ENCODE measurements at places on chromosomes 3 and 15.
A peak's percentile ranks its signal among the peaks of the same experiment; 100 is the strongest.

DNA sequence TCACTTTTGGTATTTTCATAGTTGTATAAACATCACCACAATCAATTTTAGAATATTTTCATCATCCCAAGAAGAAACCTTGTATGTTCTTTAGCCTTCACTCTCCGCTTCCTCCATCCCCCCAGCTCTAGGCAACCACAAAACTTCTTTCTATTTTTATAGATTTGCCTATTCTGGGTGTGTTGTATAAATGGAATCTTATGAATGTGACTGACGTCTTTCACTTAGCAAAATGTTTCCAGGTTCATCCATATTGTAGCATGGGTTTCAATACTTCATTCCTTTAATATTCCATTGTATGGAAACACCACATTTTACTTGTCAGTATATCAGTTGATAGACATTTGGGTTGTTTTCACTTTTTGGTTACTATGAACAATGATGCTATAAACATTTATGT lies 335.8 kb upstream of the GOLIM4 start:
- no peak for DNase-seq

GRCh38 chr3:153160451-153161137 lies 1.4 kb upstream of the RAP2B start:
- DNase-seq = no peak

- peak; percentile 44 for DNase-seq
These were observed 512 bp downstream of the LARP6 start for GRCh38 chr15:70853318-70853972.

- peak; percentile 64 for DNase-seq
These were observed 1.5 kb upstream of the SKIL start for GRCh38 chr3:170355738-170356595.

DNA sequence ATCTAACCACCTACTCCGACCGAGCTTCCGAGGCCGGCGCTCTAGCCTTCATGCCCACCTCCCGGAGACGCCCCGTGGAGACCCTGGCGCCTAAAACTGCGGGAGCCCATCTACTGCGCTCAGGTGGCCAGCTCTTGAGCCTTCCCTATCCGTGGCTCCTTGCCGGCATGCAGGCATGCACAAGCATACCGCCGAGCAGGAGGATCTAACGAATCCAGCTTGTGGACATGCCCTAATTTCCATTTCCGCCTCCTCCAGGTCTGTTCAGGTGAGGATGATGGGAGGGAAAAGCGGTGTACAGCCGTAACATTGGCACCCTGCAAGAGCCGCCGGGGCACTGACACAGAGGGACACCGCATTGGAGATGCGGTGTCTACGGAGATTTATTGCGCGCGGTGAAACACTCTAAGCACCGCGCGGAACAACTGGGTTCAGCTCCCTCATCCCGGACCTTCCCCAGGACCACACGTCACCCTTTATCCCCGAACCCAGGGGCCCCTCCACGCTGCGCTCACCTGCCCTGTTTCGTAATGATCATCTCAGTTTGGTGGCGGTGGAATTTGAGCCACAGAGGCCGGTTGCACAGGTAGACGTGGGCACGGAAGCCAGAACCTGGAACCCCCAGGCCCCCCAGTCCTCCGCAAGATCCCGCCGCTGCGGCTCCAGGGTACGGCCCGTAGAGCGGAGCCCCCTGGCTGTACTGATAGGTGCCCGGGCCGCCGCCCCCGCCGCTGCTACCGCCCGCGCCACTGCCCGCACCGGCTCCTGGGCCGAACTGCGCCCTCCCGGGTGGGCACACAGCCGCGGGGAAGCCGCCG lies 1.0 kb downstream of the EOMES start:
- no peak for DNase-seq

- DNase-seq = no peak
These were observed 447.3 kb upstream of the ARHGEF26 start for GRCh38 chr3:153673853-153674252.

DNA sequence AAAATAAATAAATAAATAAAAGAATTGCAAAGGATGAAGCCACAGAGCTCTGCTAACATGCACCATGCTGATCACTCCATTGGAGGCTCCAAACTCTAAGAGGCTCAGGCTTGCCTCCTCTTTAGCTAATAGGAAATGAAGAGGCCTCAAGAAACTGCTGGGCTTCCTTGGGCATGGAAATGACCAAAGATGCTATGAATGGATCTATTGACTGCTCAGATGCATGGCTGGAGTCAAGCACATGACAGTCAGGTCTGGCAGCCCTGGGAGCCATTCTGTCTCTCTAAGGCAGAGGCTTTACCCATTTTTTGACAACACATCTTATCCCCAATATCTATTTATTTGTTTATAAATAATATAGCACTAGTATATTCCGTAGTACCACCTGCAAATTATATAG lies 5.3 kb upstream of the LIPC start:
- no peak for DNase-seq

DNA sequence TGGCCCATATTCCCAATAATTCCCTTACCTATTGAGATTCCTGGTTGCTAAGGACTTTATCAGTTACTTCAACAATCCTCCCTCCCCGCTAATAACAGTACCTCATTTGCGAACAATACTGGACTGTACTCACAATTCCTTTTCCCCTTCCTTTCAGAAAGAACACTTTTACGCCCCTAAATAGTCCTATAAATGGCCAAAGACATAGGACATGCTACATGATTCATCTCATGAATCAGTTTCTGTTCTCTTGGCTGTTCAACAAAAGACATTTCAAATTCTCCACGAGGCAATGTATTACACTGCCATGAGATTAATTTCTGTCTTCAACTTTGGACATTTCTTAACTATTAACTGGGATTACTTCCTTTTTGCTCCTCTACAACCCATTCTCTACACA lies 264.4 kb downstream of the TIGIT start:
- DNase-seq = no peak

- DNase-seq = no peak
These were observed 18.3 kb upstream of the SEMA3F start for GRCh38 chr3:50136714-50137405.

DNA sequence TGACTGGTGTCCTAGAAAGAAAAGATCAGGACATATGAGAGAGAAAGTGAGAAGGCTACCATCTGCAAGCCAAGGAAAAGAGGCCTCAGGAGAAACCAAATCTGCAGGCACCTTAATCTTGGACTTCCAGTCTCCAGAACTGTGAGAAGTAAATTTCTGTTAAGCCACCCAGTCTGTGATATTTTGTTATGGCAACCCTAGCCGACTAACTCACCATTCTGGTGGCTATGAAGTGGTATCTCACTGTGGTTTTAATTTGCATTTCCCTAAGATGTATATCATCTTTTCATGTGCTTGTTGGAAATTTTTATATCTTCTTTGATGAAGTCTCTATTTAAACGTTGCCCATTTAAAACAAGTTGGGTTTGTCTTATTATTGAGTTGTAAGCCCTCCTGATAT lies 40.6 kb downstream of the ILDR1 start:
- no peak for DNase-seq

DNA sequence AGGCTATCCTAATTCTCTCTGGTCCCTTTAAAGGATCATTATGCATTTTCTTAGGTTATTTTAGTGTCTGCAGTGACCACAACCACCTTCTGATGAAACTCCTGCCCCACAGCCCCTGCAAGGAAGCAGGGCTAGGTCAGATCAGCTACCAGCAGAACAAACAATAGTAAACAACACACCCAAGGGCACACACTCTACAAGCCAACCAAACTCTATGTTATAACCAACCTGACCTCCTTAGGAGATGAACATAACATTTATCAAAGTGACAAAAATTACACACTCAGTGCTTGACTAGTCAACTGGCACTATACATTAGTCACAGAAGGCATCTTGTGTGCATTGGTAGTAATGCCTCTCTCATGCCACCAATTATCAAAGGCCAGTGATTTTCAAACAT lies 17.3 kb downstream of the DENND6A start:
- DNase-seq = peak; percentile 5

GRCh38 chr3:19147905-19148767 lies at the start of gene KCNH8:
KCNH8 (plus strand) TSS chr3:19148510; CDS start chr3:19148720, 210 bp downstream.
- peak; percentile 90 for DNase-seq

DNA sequence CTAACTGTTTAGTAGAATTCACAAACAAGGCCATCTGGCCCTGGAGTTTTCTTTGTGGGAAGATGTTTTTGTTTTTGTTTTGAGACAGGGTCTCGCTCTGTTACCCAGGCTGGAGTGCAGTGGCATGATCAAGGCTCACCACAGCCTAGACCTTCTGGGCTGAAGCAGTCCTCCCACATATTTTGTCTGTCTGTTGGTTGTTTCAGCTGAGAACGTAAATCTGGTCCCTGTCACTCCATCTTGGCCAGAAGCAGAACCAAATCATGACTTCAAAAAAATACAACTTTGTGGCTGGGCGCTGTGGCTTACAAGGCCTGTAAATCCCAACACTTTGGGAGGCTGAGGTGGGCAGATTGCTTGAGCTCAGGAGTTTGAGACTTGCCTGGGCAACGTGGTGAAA lies 27.1 kb downstream of the MRAS start:
- DNase-seq = no peak

GRCh38 chr3:10950476-10951294 lies 41.9 kb upstream of the SLC6A1 start:
- DNase-seq = no peak

- DNase-seq = no peak
These were observed 582.2 kb upstream of the PPP2R3A start for GRCh38 chr3:135383301-135383700.

GRCh38 chr3:62249484-62249776 lies 123.9 kb downstream of the FEZF2 start:
- no peak for DNase-seq

- no peak for DNase-seq
These were observed 425.3 kb upstream of the PROK2 start for GRCh38 chr3:72210261-72210660.

- DNase-seq = no peak
These were observed 94.8 kb downstream of the PRICKLE2 start for GRCh38 chr3:64130436-64130835.

DNA sequence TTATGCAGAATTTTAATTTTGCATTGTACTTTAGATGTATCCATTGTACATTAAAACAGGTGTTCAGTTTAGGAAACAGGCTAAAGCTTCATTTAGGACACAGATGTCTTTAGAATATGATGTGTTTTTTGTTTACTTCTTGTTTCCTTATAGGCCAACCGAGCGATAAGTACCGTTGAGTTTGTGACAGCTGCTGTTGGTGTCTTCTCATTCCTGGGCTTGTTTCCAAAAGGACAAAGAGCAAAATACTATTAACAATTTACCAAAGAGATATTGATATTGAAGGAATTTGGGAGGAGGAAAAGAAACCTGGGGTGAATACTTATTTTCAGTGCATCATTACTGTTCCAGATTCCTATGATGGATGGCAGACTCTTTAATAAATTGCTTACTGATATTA lies 29.4 kb downstream of the PLAAT1 start:
- DNase-seq = no peak

- DNase-seq = no peak
These were observed 313.9 kb upstream of the SATB1 start for GRCh38 chr3:18739099-18739433.

GRCh38 chr3:129343643-129344360 lies 65.1 kb downstream of the HMCES start:
- DNase-seq = peak; percentile 69

DNA sequence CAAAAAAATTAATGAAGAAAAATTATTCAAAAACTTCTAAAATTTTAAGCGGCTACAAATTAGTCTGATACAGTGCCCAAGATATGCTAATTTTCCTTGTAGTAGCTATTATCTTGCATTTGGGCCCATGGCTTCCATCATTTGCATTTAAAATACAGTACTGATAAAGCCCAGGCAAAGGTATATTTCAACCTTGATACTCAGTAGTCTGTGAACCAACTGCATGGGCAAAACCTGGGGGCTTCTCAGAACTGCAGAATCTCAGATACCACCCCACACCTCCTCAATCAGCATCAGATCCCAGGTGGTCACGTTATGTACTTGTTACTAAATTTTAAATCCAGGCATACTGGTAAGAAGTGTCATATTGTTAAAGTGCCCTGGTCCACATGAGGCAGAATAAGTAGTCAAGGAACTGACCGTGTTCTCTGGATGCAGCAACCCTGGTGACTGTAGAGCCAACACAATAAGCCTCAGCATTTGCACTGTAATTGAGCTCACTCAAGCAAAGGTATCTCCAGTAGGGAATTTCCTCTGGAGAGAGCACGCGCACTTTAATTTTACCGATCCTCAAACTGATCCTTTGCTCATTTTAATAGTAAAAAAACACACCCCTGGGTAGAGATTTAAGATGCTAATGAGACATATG lies 31.9 kb downstream of the ZNF385D start:
- no peak for DNase-seq

DNA sequence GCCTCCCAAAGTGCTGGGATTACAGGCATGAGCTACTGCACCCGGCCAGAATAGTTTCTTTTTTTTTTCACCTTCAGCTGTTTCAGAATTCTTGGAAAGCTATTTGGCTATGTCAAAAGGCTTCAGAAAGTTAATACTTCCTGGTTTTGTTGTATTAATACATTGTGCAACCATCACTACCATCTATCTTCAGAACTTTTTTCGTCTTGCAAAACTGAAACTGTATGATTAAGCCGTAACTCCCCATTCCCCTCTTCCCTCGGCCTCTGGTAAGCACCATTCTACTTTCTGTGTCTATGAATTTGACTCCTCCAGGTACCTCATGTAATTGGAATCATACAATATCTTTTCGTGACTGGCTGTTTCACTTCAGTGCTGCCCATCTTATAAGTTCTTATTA lies 5.2 kb upstream of the NOX5 start:
- no peak for DNase-seq

GRCh38 chr15:76058714-76059319 lies 968 bp upstream of the TMEM266 start:
- no peak for DNase-seq

- no peak for DNase-seq
These were observed 136.1 kb downstream of the APBA2 start for GRCh38 chr15:29021857-29022256.

- DNase-seq = no peak
These were observed 229.1 kb upstream of the CBLB start for GRCh38 chr3:106097817-106098435.

DNA sequence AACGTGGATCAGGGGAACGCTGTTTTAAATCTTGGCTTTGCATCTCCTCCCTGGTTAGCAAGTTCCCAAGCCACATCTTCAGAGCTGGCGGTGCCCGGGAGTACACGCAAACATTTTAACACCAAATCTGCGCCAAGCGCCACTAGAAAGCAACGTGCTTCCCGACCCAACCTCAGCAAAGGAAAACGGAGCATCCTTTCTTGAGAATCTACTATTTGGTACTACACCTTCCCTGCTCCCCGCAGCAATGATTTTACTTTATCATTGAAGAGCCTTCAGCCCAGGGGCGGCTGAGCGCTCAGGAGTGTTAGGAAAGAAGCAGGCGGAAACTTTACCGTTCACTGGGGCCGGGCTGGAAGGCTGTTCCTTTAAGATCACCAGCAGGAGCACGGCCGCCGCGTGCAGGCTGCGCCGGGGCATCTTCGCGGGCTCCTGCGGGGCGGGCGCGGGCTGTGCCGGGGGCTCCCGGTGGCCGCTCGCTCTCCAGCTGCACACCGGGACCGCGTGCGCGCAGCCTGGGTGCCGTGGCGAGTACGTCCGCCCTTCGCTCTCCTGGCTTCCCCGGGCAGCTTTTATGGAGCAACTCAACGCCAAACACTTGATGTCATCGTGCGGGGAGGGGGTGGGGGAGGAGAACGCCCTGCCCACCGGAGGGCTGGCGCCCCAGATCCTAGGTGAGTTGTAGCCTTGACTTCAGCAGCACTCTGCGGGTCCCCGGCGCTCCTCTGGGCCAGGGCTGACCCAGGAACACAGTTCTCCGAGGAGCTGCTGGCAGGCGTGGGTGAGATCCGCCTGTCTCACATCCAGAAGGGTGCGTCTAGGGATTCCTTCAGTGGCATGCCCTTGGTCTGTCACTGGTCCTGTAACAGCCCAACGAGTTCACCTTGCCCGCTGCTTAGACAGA lies at the start of gene CA12:
Gene CA12, minus strand, starts transcription at position 546 of the 904 bp plus-strand sequence. Its CDS starts 126 bp downstream, at position 420.
- DNase-seq = peak; percentile 62

Measured in NCI-H146 (cell line).